ENCODE measurements at places on chromosomes 2 and 18. TPM values are rescaled to one million over a fixed set of nuclear protein-coding genes. Genes with fewer than 3 reads are reported as not detected.

GRCh38 chr2:9508931-9509330 is 34.6 kb downstream of the IAH1 start:
- peaks cover 17% of the 10 kb centered on the region for H3K36me3 ChIP-seq
- no peak overlapping the region for H3K27ac ChIP-seq
- DNase-seq, result no peak
- peaks cover 2% of the 10 kb centered on the region for H3K4me1 ChIP-seq
- H3K4me3 ChIP-seq, result no peak overlapping the region

The CYP27A1 gene
- not detected for total RNA-seq

- peaks cover 37% of the 10 kb centered on the region for H3K4me1 ChIP-seq
- peaks cover 6% of the 10 kb centered on the region for H3K27me3 ChIP-seq
- DNase-seq, result no peak
- H3K36me3 ChIP-seq, result peaks cover 21% of the 10 kb centered on the region
Observed at GRCh38 chr2:138504092-138504491, 2.5 kb downstream of the SPOPL start.

DNA sequence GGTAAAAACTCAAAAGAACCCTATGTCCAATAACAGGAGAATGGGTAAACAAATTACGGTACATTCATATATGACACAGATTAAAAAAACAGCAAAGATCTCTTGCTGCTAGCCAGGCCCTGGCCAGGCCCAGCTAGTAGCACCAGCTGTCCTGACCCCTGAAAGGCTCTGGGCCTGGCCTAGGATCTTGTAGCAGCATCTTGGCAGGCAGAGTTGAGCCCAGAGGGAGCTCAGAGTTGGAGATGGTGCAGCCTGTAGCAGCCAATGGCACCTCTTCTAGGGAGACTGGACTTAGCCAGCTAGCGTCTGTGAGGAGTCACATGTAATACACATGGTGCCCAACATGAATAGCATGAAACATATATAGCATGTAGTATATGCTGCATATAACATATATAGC is 69.1 kb downstream of the HS6ST1 start:
- H3K4me3 ChIP-seq, result no peak overlapping the region
- peaks cover 12% of the 10 kb centered on the region for H3K4me1 ChIP-seq
- H3K27ac ChIP-seq, result no peak overlapping the region
- no peaks in the 10 kb centered on the region for H3K27me3 ChIP-seq

GRCh38 chr2:58667137-58667774 is 426.1 kb upstream of the FANCL start:
- H3K27me3 ChIP-seq, result no peaks in the 10 kb centered on the region
- no peak for DNase-seq

DNA sequence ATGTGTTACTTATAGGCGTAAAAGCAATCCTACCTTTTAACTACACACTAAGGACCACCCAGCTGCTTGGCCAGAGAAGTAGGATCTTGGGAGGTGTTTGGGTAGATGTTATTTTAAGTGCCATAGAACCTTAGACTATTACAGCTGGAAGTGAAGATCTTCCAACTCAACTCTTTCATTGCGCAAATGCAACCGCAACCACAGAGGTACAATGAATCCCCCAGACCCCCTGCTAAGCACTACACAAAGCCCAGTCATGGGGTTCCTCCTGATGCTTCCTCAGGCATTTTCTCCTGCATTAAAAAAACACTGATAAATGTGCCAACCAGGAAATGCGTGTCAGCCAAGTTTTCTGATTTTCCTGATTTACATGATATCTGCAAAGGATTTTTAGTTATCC is 246.0 kb downstream of the LRRTM1 start:
- H3K27ac ChIP-seq, result no peak overlapping the region
- H3K27me3 ChIP-seq, result no peaks in the 10 kb centered on the region
- no peak overlapping the region for H3K4me3 ChIP-seq
- no peaks in the 10 kb centered on the region for H3K4me1 ChIP-seq
- H3K36me3 ChIP-seq, result no peaks in the 10 kb centered on the region

DNA sequence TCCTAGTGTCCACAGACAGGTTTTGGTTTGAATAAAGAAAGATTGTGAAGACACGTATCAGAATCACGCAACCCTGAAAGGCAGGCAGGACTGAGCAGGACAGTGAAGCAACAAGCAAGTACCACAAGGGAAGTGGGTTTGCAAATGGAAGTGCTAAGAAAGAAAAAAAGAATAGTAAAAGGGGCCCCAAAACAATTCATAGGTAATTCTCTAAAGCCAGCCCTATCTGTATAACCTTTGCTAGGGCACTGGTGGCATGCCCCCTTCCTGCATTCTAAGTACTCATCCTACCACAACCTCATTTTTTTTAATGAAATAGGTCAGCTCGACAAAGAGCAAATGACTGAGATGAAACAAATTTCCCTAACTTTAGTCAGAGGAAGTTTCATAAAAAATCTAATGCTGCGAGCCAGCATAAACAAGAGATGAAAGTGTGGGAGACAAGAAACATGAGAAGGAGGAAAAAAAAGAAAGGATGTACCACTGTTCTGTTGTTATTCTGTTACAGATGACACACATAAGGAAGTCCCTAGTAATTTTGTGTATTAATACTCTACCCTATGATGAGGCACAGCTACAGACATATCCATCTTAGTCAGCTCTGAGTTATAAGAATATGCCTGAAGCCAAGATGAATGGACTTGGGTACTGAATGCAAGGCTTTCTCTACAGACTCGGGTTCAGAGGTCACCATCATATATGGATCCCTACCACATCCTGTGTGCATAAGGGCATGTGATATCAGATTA is 32.2 kb downstream of the IKZF2 start:
- peak overlapping the region; percentile 58 for H3K4me3 ChIP-seq
- peaks cover 7% of the 10 kb centered on the region for H3K36me3 ChIP-seq
- no peaks in the 10 kb centered on the region for H3K27me3 ChIP-seq
- H3K4me1 ChIP-seq, result peaks cover 57% of the 10 kb centered on the region
